Stimulated activated CD8-positive, alpha-beta memory T cell treated with anti-CD3 and anti-CD28 coated beads, Interleukin-15, amount 100 ng/mL, for 1 hour (primary cell): ENCODE measurements at places on chromosomes 13 and 19.

DNA sequence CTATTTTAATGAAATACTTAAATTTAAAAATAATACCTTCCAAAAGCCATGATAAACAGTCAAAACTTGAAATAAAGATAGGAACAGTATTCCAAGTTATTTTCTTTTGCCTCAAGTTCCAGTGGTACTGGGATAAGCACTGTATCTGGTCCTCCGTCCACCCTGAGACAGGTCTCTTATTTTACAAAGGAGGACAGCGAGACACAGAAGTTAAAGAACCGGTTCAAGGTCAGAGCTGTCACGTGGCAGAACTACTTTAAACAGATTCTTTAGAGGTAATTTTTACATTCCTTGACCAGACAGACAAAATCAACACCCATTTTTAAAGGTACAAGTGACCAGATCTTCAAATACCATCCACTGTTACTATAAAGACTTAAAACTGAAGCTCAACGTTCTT is 10.4 kb upstream of the DOCK9 start:
- no peak for DNase-seq

GRCh38 chr19:36838784-36839324 is 667 bp upstream of the ZNF790 start:
- no peak for DNase-seq

GRCh38 chr19:37218592-37218935 is 550 bp downstream of the ZNF383 start:
- DNase-seq: no peak

DNA sequence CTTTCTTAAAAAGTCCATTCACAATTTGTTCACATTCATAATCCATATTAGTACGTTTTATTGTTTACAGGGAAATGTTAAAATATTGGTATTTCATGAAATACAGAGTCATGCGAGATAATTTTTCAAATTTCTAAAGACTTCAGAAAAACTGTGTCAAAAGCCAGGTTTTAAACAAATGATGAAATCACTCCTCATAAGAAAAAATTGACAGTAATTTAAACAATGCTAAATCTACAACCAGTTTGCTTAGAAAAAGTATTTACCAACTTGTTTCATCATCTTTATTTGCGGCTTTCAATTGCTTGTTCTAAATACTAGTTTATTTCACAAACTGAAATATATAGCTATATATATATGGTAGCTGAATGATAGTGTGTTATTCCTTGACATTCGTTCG is 1.2 kb upstream of the NALCN start:
- no peak for DNase-seq

- no peak for DNase-seq
Observed at GRCh38 chr19:56271151-56271550, 1.4 kb upstream of the EDDM13 start.

- DNase-seq: no peak
Observed at GRCh38 chr19:46621191-46622117, 3.4 kb downstream of the PTGIR start.

- DNase-seq: no peak
Observed at GRCh38 chr13:33080972-33081590, 64.9 kb downstream of the KL start.

DNA sequence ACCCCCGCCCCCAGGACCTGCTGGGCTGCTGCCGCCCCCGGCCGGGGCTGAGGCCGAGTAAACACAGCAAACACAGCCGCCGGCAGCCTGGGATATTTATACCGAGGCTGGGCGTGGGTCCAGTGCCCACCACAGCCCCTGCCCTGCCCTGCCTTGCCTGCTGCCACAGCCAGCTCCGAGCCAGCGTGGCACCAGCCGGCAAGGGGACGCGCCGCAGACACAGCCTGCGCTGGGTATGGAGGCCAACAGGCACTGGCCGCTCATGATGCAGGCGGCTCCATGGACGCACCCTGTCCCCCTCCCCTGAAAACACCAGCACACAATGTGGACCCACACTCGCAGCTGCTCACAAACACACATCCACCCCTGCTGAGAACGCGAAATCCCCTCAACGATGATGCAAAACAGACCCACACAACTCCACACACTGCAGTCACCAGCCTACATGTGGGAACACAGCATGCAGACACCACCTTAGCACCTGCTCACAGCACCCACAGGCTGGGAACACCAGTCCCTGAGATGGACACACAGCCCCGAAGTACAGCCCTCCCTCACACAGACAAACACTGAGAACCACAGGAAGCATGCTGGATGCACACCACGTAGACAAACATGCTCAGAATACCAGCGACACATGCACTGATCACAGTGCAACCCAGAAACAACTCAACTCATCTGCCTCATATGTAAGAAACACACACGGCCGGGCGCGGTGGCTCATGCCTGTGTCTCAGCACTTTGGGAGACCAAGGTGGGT is 16.2 kb downstream of the CCDC97 start:
- DNase-seq: no peak

DNA sequence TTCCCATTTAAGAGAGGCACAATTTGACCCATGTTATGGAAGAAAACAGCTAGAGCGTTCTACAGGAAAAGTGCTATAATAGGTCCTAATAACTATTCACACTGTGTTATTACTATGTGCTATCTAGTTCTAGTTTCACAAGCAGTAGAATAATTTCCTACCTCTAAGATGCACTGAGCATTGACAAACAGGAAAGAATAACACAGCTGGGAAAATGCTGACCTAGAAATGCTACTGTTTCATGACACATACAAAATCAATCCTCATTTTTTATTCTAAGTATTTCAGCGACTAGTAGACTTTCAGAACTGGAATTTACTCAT is 259.5 kb downstream of the ITGBL1 start:
- no peak for DNase-seq

DNA sequence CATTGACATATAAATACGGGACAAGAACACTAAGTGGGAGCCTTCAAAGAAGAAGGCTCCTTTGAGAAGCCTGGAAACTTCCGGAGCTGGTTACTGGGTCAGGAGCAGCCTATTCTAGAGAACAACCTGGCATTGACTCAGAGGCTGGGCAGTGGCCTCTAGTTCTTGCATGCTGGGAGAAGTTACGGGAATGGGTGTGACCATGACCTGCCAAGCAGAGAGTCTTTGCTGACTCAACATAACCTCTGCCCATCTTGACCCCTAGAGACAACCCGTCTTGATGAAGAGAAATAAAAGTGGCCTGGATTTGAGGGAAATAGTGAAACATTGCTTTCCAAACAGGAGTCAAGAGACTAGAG is 21.0 kb downstream of the STARD13 start:
- no peak for DNase-seq

GRCh38 chr19:10683064-10683426 is 18.2 kb upstream of the QTRT1 start:
- no peak for DNase-seq

DNA sequence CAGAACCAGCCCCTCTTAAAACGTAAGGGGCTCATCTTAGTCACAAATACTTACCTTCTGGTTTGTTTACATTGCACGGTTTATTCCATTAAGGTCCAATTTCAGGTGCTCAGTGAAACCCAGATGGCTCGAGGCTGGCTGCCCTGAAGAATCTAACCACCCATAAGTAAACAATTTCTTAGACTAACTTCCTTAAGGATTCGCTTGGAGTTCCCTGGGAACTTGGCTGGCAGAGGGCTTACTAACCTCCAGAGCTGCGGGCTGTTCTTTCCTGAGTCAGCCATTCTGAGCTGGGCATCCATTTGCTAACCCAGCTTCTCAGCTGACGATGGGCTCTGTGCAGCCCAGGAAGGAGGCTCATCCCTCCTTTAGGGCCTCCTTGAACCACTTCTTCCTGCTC is 262.1 kb downstream of the FGF9 start:
- DNase-seq: no peak
